ENCODE measurements at places on chromosomes 13 and 19. TPM values are rescaled to one million over a fixed set of nuclear protein-coding genes. Genes with fewer than 3 reads are reported as not detected.

The ZNF85 gene
- total RNA-seq = 2.6 TPM

The GFY gene
- not detected for total RNA-seq

The MYO16 gene
- total RNA-seq = 0.15 TPM

DNA sequence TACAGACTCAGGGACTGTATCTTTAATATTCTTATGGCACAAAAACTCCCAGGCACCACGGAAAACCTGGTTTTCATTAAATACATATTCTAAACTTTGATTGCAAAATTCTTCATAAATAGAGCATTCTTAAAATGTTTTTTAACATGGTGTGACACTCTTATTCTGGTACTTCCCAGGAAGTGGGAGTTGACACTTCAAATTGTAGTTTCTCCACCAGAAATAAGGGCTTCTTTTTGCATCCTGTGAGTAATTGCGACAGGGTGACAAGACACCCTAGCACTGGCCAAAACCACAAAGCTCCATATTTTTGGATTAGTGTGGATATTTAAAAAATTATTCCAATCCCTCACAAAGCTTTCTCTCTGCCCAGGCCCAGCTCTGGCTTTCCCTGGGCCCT, 43.6 kb upstream of the MTIF3 start:
- DNase-seq = no peak

GRCh38 chr19:1105008-1105872, 1.4 kb downstream of the GPX4 start:
- DNase-seq = no peak

Data from Calu3 (cell line).